ENCODE measurements at places on chromosomes 3 and 15.

DNA sequence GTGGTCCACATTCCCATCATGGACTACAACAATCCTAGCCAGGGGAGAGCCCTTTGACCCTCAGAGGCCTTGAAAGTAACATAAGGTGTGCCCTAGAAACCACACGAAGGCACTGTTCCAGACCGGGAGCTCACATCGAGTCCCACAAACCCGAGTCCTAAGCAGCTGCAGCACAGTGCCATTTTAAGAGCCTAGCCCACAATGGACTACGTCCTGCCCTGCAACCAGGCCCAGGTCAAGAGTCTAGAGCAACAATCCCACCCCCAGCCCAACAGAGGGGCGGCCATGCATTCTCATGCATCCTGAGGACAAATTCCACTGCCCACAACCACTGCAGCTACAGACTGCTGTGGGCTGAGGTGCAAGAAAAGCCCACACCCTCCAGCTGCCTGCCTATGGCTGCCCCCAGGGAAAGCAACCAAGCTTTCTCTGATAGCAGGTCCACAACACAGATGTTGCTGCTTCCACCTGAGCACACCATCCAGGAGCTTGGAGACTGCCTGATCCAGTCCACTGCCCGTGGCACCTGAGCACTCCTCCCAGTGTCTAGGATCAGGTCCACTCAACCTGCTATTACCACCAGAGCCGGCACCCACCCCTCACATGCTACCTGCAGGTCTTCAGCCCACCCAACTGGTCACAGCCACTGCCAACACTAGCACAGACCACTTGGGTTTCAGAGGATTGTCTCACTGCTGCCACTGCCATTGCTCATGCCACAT, 56.8 kb downstream of the IGSF11 start:
- DNase-seq, result no peak

DNA sequence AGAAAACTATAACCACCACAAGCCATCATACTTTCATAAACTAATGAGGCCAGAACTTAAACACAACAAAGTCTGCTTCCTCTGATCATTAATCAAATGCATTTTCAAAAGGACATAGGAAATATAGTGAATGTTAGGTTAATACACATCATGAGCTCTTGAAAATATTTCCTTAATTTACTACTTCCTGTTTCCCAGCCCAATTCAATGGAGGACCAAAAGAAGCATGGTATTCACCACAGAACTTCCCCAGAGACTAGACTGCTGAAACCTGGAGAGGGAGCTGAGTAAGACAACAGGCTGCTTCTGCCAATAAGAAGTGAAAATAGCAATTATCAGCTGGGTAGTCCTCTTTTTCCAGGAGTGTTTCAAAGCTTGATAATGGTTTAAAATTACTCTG, 250.3 kb downstream of the ULK4 start:
- no peak for DNase-seq

- no peak for DNase-seq
Observed at GRCh38 chr3:191342411-191342810, 12.1 kb upstream of the UTS2B start.

- no peak for DNase-seq
Observed at GRCh38 chr3:44984335-44984734, 8.3 kb downstream of the EXOSC7 start.

- no peak for DNase-seq
Observed at GRCh38 chr3:55408193-55408826, 78.8 kb downstream of the WNT5A start.

DNA sequence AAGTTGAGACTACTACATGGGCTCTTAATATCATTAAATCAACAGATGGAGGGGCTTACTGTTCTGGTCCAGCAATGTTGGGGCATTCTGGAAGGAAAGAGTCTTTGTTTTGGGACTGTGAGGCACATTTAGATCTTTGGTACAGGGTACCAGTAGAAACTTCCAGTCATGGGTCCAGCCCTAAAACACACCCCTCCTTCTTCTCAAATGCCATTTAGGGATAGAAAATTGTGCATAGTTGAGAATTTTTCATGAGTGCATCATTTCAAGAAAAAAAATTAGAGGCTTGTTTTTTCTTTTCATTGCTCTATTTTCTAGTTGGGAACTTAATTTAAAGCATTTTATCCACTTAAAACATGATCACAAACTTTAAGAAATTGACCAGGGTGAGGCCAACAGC, 4.1 kb upstream of the RTP1 start:
- no peak for DNase-seq

- DNase-seq, result no peak
Observed at GRCh38 chr3:14186854-14187458, 8.3 kb downstream of the LSM3 start.

GRCh38 chr15:91368611-91369010, 268.6 kb downstream of the SV2B start:
- no peak for DNase-seq

- no peak for DNase-seq
Observed at GRCh38 chr3:113249601-113250000, 38.2 kb downstream of the BOC start.

- DNase-seq, result no peak
Observed at GRCh38 chr3:13492048-13492447, 11.9 kb downstream of the HDAC11 start.

- no peak for DNase-seq
Observed at GRCh38 chr15:71713191-71713809, 97.1 kb upstream of the NR2E3 start.

GRCh38 chr15:32979710-32980109, 214.8 kb downstream of the FMN1 start:
- DNase-seq, result no peak

DNA sequence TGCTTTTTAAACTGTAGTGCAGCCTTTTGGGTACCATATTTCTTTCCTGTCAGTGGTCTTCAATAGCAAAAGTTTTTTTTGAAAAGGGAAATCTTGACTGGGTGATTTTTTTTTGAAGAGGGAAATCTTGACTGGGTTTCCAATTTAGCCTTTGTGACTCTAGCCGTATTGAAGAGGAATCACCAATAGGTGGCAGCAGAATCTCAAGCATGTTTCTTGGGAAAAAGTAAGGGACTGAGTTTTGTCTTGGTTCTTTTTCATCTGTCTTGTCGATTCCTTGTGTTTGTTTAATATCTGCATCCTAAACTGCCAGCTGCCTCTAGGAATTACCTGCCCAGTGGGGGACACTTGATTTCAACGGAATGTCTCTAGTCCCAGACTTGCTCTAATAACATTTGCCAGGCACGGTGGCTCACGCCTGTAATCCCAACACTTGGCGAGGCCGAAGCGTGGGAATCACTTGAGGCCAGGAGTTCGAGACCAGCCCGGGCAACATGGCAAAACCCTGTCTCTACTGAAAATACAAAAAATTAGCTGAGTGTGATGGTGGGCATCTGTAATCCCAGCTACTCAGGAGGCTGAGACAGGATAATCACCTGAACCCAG, 89.2 kb downstream of the RBPMS2 start:
- DNase-seq, result peak; percentile 27

- DNase-seq, result peak; percentile 60
Observed at GRCh38 chr15:32747921-32748342, 30.1 kb downstream of the GREM1 start.

GRCh38 chr3:55482496-55483195, 4.5 kb downstream of the WNT5A start:
- no peak for DNase-seq

DNA sequence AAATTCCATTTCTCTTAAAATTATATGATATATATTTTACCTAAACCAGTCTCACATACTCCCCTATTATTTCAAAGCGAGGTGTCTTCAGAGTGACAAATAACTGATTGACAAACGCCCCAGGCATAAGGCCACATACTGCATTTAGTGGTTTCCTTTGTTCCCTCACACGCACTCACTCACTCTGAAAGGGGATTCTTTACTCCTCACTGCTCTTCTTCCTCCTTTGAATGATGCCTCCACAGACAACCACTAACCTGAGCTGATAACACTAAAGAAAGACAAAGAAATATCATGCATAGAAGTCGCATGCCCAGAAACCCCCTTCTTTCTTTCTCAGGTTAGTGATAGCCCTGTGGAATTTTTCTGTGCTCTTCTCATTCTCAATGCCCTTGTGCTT, 24.1 kb upstream of the BBX start:
- DNase-seq, result no peak

- DNase-seq, result peak; percentile 47
Observed at GRCh38 chr3:143120716-143121240, 1.2 kb downstream of the CHST2 start.

DNA sequence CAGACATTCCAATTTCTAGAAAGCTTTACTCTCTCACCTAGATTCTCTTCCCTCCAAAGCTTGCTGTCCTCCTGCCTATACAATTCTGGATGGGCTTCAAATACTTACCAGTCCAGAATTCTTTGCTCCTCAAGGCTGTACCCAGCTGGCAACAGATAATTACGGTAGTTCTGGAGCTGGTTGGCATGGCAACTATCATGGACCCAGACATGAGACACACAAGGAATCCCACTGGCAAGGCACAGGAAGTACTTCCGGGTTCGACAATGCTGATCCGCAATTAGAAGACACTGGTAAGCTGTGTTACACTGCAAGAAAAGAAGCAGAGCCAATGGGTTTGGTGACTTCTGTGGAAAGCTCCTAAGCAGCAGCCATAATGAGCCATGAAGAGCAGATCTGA, 37.9 kb downstream of the TUBGCP4 start:
- DNase-seq, result no peak

- peak; percentile 51 for DNase-seq
Observed at GRCh38 chr3:196288141-196288460, 575 bp upstream of the PCYT1A start.

DNA sequence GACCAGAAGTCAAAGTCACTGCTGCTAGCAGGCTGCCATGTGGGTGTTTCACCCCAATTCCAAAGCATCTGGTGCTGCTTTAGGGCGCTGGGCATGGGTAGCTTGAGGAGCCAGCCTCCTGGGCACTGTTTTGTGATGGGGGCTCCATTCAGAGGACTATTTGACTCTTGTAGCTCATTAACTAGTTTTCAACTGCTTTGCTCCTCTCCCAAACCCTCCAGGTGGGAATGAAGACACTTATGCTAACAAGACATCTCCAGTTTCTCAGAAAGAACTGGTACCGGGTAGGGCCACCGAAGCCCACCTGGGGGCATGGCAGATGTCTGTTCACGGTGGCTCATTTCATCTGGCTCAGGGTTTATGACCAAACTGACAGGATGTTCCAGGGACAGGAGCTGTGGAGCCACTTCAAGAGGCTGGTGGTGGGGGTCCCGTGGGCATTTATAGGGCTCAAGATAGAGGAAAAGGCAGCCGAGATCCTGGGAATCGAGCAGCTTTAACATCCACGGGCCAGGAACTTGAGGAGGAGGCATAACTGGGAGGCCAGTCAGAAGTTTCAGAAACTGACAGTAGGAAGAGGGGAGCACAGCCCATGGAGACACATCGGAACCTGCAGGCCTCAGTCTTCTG, 17.7 kb downstream of the AMOTL2 start:
- peak; percentile 68 for DNase-seq

- no peak for DNase-seq
Observed at GRCh38 chr3:144989807-144990206, 1018.2 kb downstream of the DIPK2A start.

GRCh38 chr15:31340592-31340991, 14.0 kb downstream of the KLF13 start:
- no peak for DNase-seq

- no peak for DNase-seq
Observed at GRCh38 chr3:71127052-71127831, 456.3 kb downstream of the FOXP1 start.

DNA sequence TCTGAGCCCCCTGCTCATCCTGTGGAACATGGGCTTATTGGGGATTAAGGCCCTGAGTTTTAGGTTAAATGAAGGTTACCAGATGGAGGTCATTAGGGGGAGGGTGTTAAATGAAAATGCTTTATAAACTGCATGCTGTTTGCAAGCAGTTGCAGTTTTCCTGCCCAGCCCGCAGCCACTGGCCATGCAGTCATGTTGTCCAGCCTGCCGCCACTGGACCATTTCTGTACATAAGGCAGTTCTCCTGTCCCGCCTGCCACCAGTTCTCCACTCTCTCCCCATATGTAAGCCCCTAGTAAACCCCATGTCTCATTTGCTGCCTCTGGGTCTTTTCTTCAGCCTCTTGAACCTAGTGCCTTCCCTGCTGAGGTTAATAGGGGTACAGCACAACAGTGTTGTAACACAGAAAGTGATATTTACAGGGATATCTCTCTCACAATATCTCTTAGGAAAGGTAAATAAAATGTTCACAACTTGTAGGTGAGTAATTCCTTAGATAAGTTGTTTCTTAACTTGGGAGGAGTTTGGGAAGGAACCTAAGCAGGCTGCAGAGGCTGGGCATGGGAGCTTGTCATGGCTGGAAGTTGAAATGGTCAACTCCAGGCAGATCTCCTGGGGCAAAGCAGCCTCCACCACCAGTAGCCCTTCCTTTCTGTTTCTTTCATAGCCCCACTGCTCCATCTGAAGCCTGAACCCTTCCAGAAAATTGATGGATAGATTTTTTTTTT, 148.2 kb downstream of the CMSS1 start:
- DNase-seq, result peak; percentile 30

DNA sequence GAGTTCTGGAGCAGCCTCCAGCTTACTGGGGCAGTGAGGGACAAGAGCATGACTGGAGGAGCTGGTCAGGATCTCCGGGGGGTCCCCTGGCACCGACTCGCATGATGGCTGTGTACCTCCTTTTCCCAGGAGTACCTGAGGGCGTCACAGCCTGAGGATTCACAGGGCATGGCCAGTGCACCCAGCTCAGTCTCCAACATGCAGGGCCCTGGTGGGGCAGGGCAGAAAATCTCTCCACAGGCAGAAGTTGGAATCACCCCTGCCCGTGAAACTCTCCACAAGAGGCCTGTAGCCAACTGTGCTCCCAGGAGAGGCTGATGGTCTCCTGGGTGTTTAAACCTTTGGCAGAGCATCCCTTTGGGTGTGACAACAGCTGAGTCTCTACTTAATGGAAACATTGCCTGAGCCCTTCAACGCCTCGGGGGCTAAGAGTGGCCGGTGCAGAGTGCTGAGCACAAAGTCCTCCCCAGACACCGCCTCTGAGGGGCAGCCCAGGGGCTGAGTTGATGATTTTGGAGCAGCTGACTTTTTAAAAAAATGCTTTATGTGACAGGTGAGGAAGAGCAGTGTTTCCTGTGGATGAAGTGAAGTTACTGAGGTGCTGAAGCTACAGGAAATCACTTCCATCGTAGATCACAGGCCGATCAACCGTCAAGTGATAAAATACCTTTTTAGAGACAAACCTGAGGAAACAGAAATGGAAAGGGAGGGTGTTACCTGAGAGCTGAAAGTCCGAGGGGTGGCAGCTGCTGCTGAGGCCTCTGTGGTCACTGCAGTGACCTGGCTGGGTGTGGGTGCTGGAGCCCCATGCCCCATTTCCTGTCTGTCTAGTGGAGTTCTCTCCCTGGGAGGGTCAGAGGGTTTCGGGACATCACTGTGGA, 21.9 kb upstream of the CXCR6 start:
- DNase-seq, result no peak

- no peak for DNase-seq
Observed at GRCh38 chr3:137944593-137944992, 65.4 kb upstream of the CLDN18 start.

Measured in NCI-H524 (cell line).